Fibroblast of villous mesenchyme (primary cell): ENCODE measurements at places on chromosomes 2 and 18. TPM values are rescaled to one million over a fixed set of nuclear protein-coding genes. Genes with fewer than 3 reads are reported as not detected.

GRCh38 chr2:223852281-223852795 lies 15.0 kb upstream of the AP1S3 start:
- DNase-seq, result no peak

- no peak for DNase-seq
These were observed 59.3 kb upstream of the ANKRD44 start for GRCh38 chr2:197369933-197370320.

- peak; percentile 48 for DNase-seq
These were observed 39.6 kb downstream of the ZEB2 start for GRCh38 chr2:144480285-144480684.

The UGT1A6 gene
- not detected in 2 replicates for total RNA-seq

The CXCR1 gene
- not detected in 2 replicates for total RNA-seq

The GPR35 gene
- 0.32 and 0.43 TPM in 2 replicates for total RNA-seq

The NYAP2 gene
- total RNA-seq, result not detected in 2 replicates
